Activated CD8-positive, alpha-beta memory T cell treated with anti-CD3 and anti-CD28 coated beads for 36 hours (primary cell): ENCODE measurements at places on chromosomes 5 and 9. TPM values are rescaled to one million over a fixed set of nuclear protein-coding genes. Genes with fewer than 3 reads are reported as not detected.

Gene ABCA1
- total RNA-seq = 0.29 TPM

Gene ORM2
- not detected for total RNA-seq

Gene CER1
- total RNA-seq = not detected

Gene GPRIN1
- 2.7 TPM for total RNA-seq

Gene MAN1B1
- total RNA-seq = 30.0 TPM

Gene OBP2B
- total RNA-seq = not detected

Gene ADRA1B
- total RNA-seq = not detected

Gene SPINK7
- total RNA-seq = not detected

Gene EDIL3
- not detected for total RNA-seq

Gene GTF2H2C
- 58.6 TPM for total RNA-seq

Gene GRAMD2B
- total RNA-seq = 10.1 TPM

Gene PRDM9
- total RNA-seq = not detected

Gene NUTM2G
- total RNA-seq = not detected

Gene ARID3C
- 0.34 TPM for total RNA-seq

Gene LRRC19
- not detected for total RNA-seq

Gene CENPK
- total RNA-seq = 78.6 TPM

Gene PCDHA6
- total RNA-seq = not detected

Gene CAMK4
- 51.8 TPM for total RNA-seq

Gene DNAH5
- not detected for total RNA-seq

Gene PROP1
- total RNA-seq = not detected

Gene SFXN1
- 405 TPM for total RNA-seq

Gene GDF9
- total RNA-seq = 0.23 TPM

Gene DPP7
- 333 TPM for total RNA-seq

Gene NPM1
- total RNA-seq = 4,582 TPM

Gene CCDC192
- not detected for total RNA-seq

Gene CATSPER3
- total RNA-seq = 0.17 TPM

Gene CDKN2A
- 2.2 TPM for total RNA-seq

Gene ADGRV1
- total RNA-seq = 0.34 TPM

Gene HTR1A
- total RNA-seq = not detected

Gene CMYA5
- total RNA-seq = 0.19 TPM

Gene PPP1R26
- total RNA-seq = 0.88 TPM

Gene AUH
- 28.2 TPM for total RNA-seq

Gene EPB41L4B
- 0.44 TPM for total RNA-seq

Gene SEMA6A
- total RNA-seq = not detected

Gene SPATA9
- total RNA-seq = not detected

Gene FAM153A
- 7.8 TPM for total RNA-seq

Gene PSMB7
- 206 TPM for total RNA-seq

Gene RAB24
- 33.5 TPM for total RNA-seq

Gene FOXD4L4
- not detected for total RNA-seq

Gene GABRA1
- total RNA-seq = not detected

Gene ITGA1
- total RNA-seq = 23.5 TPM

Gene SLC25A2
- 0.21 TPM for total RNA-seq

Gene CDC20B
- total RNA-seq = 0.21 TPM

Gene MAMDC2
- total RNA-seq = not detected

Gene KIF24
- total RNA-seq = 7.2 TPM

Gene SYNPO
- not detected for total RNA-seq
